CD4-positive, CD25-positive, alpha-beta regulatory T cell (primary cell): ENCODE measurements at places on chromosomes 5 and 9. TPM values are rescaled to one million over a fixed set of nuclear protein-coding genes. Genes with fewer than 3 reads are reported as not detected.

- H3K27me3 ChIP-seq: no peaks in the 10 kb centered on the region
- DNase-seq: no peak
- H3K27ac ChIP-seq: no peak overlapping the region
- H3K4me3 ChIP-seq: no peak overlapping the region
- no peaks in the 10 kb centered on the region for H3K4me1 ChIP-seq
Observed at GRCh38 chr9:118962426-118962825, 406.8 kb downstream of the BRINP1 start.

GRCh38 chr9:107905308-107906020 lies 415.9 kb upstream of the KLF4 start:
- H3K36me3 ChIP-seq: no peaks in the 10 kb centered on the region
- no peaks in the 10 kb centered on the region for H3K4me1 ChIP-seq
- H3K4me3 ChIP-seq: no peak overlapping the region

GRCh38 chr9:133226219-133227171 lies 17.4 kb upstream of the OBP2B start:
- H3K4me1 ChIP-seq: no peaks in the 10 kb centered on the region
- H3K27me3 ChIP-seq: no peaks in the 10 kb centered on the region
- H3K27ac ChIP-seq: no peak overlapping the region
- no peaks in the 10 kb centered on the region for H3K36me3 ChIP-seq

GRCh38 chr5:68423154-68423811 lies 207.7 kb downstream of the PIK3R1 start:
- no peaks in the 10 kb centered on the region for H3K27me3 ChIP-seq
- no peak overlapping the region for H3K4me3 ChIP-seq
- H3K4me1 ChIP-seq: peaks cover 16% of the 10 kb centered on the region
- H3K27ac ChIP-seq: no peak overlapping the region
- H3K36me3 ChIP-seq: no peaks in the 10 kb centered on the region
- DNase-seq: no peak

DNA sequence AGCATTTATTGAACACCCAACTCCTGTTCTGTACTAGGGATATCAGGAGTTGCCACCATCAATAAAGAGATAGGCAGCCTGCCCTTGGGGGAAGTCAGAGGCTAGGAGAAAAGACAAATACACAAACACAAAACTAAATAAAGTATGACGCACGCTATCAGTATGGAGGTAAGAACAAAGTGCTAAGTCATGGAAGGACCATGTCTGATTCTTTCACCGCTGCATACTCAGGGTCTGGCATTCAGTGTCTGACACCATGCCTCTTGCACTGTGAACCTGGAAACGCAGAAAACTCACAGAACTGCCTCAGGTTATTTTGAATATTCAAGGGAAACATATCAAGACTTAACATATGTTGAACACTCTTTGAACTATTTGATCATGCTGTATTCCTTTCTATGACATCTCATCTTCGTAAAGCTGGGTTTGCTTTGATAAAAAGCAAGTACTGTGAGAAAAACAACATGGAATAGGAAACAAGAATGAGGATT lies 65.3 kb downstream of the ADAMTSL1 start:
- H3K4me3 ChIP-seq: no peak overlapping the region
- no peak for DNase-seq
- H3K36me3 ChIP-seq: no peaks in the 10 kb centered on the region
- no peaks in the 10 kb centered on the region for H3K4me1 ChIP-seq
- H3K27ac ChIP-seq: no peak overlapping the region

- no peaks in the 10 kb centered on the region for H3K27me3 ChIP-seq
- no peak overlapping the region for H3K27ac ChIP-seq
- H3K36me3 ChIP-seq: no peaks in the 10 kb centered on the region
Observed at GRCh38 chr9:135698767-135699166, 514 bp downstream of the SOHLH1 start.

GADD45G gene
- 15.7 TPM for total RNA-seq

COL23A1 gene
- total RNA-seq: not detected
